ENCODE measurements at places on chromosomes 2 and 18.
A peak's percentile ranks its signal among the peaks of the same experiment; 100 is the strongest.

GRCh38 chr2:36170805-36171204 is 184.8 kb upstream of the CRIM1 start:
- no peak for DNase-seq

DNA sequence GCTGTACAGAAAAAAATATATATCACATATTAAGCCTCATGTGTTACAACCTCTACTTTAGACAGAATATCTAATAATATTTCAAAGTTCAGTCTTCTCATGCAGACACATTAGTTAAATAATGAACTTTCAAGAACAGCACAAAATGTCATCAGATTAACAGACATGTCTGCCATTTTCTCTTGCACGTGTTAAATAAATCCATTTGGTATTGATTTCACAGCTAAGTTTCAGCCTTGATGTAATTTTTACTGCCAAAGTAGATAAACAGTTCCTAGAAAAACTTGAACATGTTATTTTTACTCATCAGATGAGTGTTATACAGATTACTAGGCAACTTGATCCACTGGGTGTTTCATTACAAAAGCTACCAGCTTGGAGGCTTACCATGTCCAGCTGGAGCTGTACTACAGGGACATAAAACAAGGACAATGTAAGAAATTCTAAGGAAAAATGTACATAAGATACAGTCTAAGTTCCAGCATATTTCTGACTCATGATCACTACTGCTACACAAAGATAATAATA is 290.7 kb upstream of the DDX18 start:
- no peak for DNase-seq

- DNase-seq: peak; percentile 10
Measured at GRCh38 chr2:154425994-154426393, 272.5 kb upstream of the KCNJ3 start.

GRCh38 chr2:111133603-111134002 is 12.9 kb downstream of the BCL2L11 start:
- DNase-seq: no peak

DNA sequence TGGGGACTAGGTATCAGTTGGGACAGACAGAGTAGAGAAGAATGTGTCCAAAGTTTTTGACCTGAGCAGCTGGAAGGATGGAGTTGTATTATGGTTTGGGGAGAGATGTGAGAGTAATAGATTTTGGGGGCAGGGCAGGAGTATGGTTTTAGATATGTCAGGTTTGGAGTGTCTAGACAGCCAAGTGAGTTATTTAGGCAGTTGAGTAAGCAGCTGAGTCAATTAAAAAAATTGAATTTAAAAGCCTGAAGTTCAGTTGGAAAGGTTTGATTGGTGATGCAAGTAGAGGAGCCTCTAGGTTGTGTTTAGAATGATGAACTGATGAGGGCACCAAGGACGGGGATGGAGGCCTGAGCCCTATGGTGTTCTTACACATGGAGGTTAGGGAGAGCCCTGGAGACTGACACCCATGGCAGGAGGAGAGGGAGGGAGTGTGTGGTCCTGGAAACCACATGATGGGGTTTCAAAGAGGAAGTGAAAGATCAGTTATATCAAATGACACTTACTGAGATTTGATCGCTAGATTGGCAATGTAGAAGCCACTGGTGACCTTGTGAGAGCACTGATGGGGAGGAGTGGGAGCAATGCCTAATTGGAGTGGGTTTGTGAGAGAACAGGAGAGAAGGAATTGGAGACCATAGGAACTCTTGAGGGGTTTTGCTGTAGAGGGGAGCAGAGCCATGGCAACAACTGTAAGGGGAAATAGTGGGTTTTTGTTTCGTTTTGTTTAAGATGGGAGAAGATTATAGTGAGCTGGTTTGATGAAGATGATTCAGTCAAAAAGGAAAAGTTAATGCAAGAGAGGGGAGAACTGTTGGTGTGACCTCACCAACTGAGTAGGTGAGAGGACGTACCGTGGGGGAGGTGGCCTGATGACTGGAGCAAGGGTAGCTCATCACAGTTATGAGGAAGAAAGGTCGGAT is 10.3 kb downstream of the ITGA6 start:
- no peak for DNase-seq

DNA sequence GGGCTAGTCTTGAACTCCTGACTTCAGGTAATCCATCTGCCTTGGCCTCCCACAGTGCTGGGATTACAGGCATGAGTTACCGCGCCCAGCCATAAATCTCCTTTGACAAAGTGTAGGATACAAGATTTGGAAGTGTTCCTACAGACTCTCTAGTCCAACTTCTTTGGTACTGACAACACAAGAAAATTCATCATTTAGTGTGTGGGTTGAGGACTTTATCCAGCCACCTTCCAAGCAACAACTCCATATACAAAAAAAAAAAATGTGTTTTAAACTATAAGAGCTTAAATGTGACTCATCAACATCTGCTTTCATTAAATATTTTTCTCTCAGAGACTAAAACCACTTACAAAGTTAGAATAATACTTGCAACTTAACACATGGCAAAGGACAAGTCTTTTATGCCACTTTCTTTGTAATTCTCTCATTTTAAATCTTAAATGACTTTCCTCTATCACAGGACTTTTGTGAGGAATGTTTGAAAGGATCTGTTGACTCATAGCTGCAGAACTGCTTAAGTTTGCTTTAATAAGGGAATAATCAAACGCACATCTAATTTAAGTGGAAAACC is 46.2 kb upstream of the ITGAV start:
- DNase-seq: peak; percentile 59

DNA sequence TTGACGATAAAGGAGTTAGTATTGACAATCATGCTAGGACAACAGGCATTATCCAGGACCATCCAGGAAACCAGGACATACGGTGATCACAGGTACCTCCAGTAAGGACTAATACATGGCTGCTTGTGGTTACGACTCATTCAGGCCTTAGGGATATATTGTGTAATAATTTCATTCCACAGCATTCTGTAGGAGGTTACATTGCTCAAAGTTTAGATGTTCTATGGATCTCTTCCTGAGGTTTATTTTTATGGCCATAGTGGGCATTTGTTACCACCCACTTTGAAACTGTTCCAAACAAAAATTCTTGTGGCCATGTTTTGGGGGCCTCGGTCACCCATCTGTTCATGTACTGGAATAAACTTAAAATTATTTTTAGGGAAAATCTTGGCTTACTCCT is 431.6 kb downstream of the METTL4 start:
- peak; percentile 62 for DNase-seq

DNA sequence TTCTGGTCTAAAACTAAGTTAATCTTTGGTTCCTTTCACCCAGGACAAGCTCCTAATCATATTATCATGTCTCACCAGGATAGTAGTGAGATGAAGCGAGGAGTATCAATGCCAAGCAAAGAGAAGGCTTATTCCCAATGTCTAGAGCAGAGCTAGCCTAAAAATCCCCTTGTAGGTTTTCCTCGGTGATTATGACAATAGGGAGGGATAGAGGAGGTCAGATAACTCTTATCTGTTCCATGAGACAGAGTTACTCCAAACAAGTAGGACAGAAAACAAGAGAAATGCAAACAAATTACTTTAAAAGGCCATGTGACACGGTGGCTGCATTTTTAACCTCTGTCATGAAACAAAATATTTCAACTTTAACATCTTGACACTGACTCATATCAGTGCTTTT is 623.1 kb downstream of the ADCYAP1 start:
- DNase-seq: no peak

DNA sequence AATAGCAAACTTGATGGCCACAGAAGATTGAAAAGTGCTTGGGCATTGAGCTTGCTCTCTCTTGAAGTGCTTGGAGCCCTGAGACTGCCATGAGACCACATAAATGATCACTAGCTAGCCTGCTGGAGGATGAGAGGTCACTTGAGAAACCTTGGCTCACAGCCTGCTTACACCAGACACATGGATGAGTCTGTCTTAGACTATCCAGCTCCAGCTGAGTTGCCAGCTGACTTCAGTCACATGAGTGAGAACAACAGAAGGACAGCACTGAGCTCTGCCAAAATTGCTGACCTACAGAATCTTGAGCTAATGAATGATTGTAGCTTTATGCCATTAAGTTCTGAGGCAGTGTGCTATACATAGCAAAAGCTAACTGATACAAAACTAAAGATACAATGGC is 18.1 kb downstream of the NABP1 start:
- peak; percentile 30 for DNase-seq

GRCh38 chr2:26535663-26536275 is 57.8 kb upstream of the OTOF start:
- DNase-seq: no peak

DNA sequence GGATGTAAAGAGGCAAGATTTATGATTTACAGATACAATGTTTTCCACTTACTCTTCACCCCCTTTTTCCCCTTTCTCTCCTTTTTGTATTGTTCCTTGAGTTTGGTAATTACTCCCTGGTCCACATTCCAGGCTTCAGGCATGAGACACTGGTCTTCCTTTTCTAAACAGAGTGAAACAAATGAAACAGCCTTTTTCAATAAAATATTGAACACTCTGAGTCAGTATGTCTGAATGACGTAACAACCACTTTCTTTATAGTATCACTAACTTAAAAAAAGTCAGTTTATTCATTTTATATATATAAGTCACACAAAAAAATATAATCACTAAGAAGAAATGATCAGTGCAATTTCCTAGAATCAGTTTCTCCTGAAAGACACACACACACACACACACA is 79.7 kb downstream of the STRN start:
- DNase-seq: no peak

- no peak for DNase-seq
Measured at GRCh38 chr18:8008033-8008432, 440.9 kb downstream of the PTPRM start.

GRCh38 chr18:2846636-2847316 is at the start of gene EMILIN2:
Gene EMILIN2, plus strand, starts transcription at chr18:2847006. Its CDS starts 183 bp downstream, at chr18:2847189.
- no peak for DNase-seq

- no peak for DNase-seq
Measured at GRCh38 chr18:2736823-2737222, 81.3 kb downstream of the SMCHD1 start.

- DNase-seq: no peak
Measured at GRCh38 chr2:129253461-129253812, 726.0 kb upstream of the RAB6C start.

DNA sequence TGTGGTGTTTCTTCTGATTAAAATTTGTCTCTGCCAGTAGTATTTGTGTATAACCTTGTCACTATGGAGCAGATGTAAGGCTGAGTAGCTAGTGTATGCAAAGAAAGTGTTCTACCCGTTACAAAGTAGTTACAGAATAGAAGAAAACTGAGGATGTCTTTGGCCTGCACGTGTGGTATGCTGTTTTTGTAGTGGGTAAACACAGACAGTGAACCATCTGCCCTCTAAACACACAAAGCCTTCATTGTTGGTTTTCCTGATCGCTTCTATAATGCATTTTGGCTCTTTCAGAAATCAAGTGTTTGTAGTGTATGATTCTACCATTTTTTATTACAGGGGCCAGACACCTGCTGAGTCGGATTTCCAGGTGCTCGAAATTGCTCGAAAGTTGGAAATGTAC is 61.5 kb downstream of the FARP2 start:
- DNase-seq: no peak

GRCh38 chr2:233265899-233266431 is 14.5 kb downstream of the ATG16L1 start:
- DNase-seq: no peak

GRCh38 chr2:25268139-25268538 is 73.6 kb downstream of the DNMT3A start:
- DNase-seq: no peak

GRCh38 chr2:26941486-26941885 is 29.0 kb upstream of the MAPRE3 start:
- DNase-seq: no peak

GRCh38 chr2:192471982-192472381 is 277.2 kb upstream of the TMEFF2 start:
- no peak for DNase-seq

DNA sequence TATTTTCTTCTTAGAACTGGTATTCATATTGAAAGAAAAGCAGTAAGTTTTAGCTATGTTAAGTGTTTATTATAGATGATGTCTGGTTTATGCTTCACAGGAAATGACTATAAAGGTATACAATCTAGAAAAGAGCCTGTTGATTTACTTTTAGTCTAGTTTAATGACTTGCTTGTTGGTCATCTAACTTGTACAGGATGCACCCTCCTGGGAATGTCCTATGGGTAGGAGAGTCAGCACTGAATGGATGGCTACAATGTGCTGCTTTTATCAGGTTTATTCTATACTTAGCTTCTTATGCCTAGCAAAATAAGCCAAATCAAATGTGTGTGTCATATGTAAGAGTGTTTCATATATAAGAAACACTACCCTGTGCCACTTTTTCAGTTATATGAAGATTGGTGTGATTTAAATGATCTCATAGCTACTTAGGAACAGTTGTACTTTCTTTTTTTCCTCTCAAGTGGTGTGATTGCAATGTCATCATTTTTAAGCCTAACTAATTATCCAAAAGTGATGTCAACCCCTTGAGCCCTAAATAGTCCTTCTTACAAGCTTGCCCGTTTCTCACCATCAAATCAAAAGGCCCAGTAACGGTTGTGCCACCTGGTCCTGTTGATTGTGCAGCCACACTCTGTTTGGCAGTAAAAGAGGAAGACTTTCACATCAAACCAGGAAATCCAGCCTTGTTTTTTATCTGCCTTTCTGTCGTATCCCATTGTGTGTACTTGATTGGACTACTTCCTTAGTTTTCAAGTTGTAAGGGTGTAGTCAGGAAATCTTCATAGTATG is 176.0 kb downstream of the DIS3L2 start:
- no peak for DNase-seq

GRCh38 chr2:159497847-159498246 is 118.5 kb downstream of the BAZ2B start:
- no peak for DNase-seq

GRCh38 chr18:26642440-26643348 is 94.3 kb upstream of the KCTD1 start:
- no peak for DNase-seq

Data from H4 (cell line).